ENCODE measurements at places on chromosomes 1 and 21.

- DNase-seq, result no peak
These were observed 2.5 kb downstream of the WNT3A start for GRCh38 chr1:228009116-228009827.

DNA sequence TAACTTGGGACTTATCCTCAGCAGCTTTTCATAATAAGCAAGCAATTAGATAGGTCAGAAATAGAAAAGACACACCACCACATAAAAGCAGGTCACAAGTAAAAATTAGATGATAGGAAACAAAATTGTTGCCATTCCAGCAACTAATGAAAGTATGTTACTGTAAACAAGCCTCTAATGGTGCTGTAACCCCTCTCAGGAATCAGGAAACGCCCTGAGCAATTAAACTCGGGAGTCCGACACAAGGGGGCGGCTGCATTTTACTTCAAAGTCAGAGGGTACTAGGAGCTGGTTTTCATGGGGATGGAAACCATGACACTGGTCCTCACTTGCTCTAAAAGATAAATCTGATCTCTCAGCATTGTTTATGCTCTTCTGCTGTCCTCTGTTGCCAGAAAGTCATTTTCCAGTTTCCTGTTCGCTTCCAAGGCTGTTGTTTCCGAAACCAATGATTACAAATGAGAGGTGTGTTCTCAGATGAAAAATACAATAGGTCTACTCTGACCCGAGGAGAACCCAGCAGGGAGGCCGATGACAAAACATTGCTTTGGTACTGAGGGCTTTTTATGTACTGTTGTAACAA lies 93.4 kb downstream of the TGFBR3 start:
- DNase-seq, result no peak

GRCh38 chr1:2837316-2837715 lies 35.8 kb upstream of the TTC34 start:
- DNase-seq, result no peak

GRCh38 chr1:79629414-79629813 lies 622.9 kb upstream of the ADGRL4 start:
- no peak for DNase-seq

- no peak for DNase-seq
These were observed 40.8 kb upstream of the TMPRSS2 start for GRCh38 chr21:41548781-41549180.

DNA sequence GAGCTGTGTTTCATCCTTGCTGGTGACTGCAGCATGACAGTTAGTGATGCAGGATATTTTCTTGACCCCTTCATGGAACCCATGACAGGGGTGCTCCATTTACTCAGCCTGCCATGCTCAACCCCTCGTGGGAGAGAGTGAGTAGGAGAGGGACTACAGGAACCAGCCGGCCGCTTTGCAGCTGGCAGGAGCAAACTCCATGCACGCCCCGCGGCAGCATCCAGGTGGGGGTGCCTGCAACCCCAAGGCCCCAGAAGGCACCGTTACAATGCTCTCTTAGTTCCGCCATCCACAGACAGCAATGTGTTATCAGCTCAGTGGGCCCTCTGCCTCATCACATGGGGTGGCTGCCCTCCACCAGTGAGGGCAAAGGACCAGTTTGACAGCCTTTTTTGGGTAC lies 135.1 kb downstream of the SLC35F3 start:
- DNase-seq, result no peak

- no peak for DNase-seq
These were observed 96.0 kb upstream of the SYT6 start for GRCh38 chr1:114249691-114250090.
